ENCODE measurements at places on chromosomes 5 and 9.
A peak's percentile ranks its signal among the peaks of the same experiment; 100 is the strongest.

GRCh38 chr5:108481355-108481931 is 99.5 kb upstream of the FBXL17 start:
- DNase-seq = peak; percentile 11

DNA sequence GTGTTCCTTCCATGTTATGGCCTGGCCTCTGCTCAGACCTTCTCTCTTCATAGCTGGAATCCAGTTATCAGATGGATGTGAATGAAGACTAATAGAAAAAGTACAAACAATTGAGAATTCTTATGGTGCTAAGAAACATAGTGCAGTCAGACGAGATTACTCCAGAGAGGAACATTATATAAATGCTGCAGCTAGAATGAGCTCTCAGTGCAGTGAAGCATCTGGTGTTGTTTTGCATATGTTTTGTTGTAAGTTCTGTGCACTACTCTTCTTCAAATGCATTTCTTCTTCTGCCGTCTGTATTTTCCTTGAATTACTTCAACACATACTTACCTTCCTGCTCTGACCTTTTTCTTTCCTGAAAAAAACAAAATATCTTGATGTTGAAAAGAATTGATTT is 602.4 kb upstream of the CDH18 start:
- DNase-seq = no peak

DNA sequence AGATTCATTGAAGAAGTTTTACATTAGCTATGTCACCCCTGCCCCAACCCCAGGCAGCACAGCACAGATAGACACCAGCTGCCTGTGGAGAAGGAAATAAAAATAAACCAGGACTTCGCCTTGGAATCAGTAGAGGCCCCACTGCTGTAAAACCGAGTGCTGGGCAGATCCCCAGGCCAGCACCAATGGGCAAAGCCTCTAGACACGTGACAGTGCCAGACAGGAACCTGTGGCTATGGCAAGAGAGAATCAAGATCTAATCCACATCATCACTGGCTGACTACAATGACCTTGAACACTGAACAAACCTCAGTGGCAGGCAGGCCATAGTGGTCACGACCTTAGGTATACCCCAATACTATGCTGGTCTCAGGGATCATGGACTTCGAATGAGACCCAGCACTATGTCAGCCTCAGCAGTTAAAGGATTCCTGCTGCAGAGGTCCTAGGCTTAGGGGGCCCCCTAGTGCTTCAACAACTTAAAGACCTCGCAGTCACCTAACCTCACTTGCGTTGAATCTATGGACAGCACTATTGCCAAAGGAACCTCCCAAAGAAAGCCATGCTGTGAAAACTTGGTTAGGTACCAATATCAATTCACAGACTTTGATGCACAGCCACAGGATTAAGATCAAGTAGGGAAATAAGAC is 2118.6 kb upstream of the C9orf72 start:
- peak; percentile 75 for DNase-seq

DNA sequence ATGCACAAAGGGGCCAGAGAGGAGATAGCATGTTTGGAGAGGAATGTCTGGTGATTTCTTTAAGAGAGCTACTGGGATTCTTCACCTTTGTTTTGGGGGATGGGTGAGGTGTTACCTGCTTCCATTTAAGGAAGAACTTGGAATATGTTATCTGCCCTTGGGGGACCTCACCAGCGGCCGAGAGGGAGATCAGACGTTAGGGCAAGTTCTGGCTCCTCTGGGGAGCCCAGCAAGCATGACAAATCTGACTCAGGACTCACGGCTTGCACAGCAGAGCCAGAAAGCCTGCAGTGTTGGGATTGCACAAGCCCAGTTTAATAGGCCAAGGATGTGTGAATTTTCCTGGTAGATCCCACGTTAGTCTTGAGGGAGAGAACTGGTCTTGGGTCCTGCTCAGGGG is 40.3 kb downstream of the SLC28A3 start:
- no peak for DNase-seq

- DNase-seq = no peak
These were observed 632.3 kb upstream of the TLE4 start for GRCh38 chr9:78939311-78940065.

GRCh38 chr5:126043688-126044087 is 379.5 kb upstream of the GRAMD2B start:
- DNase-seq = no peak

DNA sequence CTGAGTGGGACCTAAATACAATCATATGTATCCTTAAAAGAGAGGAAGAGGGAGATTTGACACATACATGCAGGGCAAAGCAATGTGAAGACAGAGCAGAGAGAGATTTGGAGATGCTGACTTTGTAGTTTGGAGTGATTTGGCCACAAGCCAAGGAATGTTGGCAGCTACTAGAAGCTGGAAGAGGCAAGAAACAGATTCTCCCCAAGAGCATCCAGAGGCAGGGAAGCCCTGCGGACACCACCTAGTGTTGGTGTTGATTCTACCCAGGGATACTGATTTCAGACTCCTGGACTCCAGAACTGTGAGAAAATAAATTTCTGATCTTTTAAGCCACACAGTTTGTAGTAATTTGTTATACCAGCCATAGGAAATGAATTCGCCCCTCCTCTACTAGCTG is 64.9 kb upstream of the OSMR start:
- DNase-seq = no peak

DNA sequence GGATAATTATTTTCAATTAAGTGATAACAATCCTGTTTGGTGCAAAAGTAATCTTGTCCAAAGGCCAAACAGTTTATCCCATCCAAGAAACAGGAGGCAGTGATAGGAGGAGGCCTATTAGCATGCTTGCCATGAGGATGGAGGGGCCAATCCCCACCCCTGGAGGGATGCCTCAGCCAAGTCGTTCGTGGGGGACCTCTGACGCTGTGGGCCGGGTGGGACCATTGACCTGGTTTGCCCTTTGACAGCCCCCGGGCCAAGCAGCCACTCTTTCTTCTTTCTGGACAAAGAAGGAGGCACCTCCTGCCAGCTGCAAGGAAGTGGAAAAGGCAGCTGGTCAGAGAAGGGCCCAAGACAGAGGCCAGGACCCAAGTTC is 39.5 kb upstream of the GRHPR start:
- no peak for DNase-seq

DNA sequence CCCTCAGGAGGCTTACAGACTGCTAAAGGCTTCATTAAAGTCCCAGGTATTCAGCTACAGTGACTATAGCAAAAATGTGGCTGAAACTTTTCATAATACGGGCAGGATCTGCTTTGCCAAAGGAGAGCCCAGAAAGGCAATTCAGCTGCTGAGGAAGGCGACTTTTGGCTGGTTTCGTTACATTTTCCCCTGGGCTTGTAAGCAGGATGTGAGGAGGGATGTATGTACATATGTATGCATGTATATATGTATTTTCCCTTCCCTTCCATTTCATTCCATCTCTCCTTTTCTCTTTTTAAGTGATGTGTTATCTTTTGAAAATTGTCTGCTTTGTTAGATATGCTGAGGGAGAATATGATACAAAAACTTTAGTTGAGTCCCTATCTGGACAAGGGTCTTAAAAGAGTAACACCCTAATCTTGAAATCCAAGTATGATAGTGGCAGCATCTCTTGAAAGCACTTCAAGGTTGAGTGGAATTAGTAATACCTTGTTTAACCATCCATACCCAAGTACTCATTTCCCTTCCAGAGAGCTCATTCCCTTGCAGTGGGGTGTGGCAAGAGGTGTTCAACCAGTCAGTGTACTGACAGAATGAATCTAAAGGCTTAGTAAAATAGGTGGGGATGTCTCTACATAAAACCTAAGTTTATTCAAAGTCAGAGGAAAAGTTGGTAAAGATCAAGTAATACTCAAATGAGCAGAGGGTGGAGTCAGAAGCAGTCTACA is 28.7 kb downstream of the RAD1 start:
- no peak for DNase-seq

DNA sequence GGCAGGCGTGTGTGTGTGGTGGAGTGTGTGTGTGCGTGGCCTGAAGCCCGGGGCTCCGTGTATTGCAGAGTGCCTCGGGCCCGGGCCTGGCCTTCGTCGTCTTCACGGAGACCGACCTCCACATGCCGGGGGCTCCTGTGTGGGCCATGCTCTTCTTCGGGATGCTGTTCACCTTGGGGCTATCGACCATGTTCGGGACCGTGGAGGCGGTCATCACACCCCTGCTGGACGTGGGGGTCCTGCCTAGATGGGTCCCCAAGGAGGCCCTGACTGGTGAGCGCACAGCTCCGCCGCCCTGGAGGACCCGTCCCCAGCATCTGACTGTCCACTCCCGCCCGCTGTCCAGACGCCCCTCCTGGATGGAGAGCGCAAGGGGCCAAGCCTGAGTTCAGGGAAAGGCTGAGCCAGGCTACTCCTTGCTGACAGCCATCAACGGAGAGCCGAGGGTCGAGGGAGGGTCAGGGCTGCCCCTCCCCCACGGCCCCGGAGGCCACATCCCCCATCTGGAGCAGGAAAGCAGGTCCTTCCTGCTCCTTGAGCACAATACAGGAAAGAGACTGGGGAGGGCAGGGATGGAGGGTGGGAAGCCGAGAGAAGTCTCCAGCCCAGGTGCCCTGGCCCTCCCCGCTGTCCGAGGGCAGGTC is 18.4 kb downstream of the SLC6A18 start:
- DNase-seq = peak; percentile 44

DNA sequence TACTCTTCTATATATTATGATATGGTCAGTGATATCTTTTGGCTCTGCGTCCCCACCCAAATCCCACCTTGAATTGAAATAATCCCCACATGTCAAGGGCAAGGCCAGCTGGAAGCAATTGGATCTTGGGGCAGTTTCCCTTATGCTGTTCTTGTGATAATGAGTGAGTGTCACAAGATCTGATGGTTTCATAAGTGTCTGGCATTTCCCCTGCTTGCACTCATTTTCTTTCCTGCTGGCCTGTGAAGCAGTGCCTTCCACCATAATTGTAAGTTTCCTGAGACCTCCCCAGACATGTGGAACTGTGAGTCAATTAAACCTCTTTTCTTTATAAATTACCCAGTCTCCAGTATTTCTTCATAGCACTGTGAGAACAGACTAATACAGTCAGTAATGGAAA is 45.0 kb upstream of the TNC start:
- DNase-seq = no peak

GRCh38 chr5:80608731-80609130 is 38.7 kb upstream of the ANKRD34B start:
- no peak for DNase-seq

DNA sequence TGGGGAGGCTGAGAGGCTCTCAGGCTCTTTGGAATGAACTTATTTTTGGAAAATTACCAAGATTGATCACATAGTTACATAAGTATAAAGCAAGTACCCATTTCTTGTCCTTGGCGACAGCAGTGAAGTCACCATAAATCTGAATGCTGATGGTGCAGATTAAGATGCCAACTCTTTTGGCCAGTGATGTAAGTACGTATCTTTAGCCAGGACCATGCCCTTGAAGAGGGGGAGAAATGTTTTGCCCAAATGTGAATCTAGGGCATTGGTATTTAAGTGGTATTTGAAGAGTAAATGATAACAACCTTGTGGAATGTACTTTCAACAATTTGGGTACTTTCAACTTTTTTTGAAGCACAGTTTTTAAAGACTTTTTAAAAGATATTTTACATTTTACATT is 68.2 kb upstream of the RAD23B start:
- DNase-seq = no peak

GRCh38 chr9:127341152-127341551 is 55.8 kb upstream of the SLC2A8 start:
- no peak for DNase-seq

- DNase-seq = no peak
These were observed 75.0 kb upstream of the NEK6 start for GRCh38 chr9:124182741-124183140.

- peak; percentile 42 for DNase-seq
These were observed 20.9 kb downstream of the CSF2 start for GRCh38 chr5:132094393-132095076.

DNA sequence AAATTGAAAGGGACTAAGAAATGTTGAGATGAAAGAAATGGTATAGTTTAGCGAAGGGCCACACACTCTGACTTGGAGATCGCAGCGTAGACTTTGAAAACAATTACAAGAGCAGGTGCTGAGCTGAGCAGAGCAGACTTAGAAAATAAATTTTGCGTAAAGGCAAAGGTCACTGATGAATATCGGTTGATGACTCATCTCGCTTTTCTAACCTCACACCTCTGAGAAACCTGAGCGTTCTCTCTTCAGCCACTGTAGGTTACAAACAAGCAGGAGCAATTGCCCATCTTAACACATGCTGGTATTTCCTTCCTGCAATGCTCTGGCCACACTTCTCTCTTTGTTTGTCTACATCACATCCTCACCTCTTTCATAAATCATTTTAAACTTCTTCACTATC is 190.6 kb upstream of the C9orf72 start:
- no peak for DNase-seq

GRCh38 chr5:173872957-173873305 is 15.2 kb upstream of the CPEB4 start:
- no peak for DNase-seq

GRCh38 chr9:120742951-120743416 is 28.7 kb upstream of the MEGF9 start:
- DNase-seq = peak; percentile 29

- no peak for DNase-seq
These were observed 45.2 kb downstream of the ENC1 start for GRCh38 chr5:74595143-74595925.

GRCh38 chr5:148687427-148687826 is 33.1 kb upstream of the HTR4 start:
- DNase-seq = peak; percentile 41

- no peak for DNase-seq
These were observed 163.3 kb upstream of the HMHB1 start for GRCh38 chr5:143648696-143649095.

GRCh38 chr5:139676951-139677735 is 29.0 kb downstream of the CXXC5 start:
- DNase-seq = no peak

DNA sequence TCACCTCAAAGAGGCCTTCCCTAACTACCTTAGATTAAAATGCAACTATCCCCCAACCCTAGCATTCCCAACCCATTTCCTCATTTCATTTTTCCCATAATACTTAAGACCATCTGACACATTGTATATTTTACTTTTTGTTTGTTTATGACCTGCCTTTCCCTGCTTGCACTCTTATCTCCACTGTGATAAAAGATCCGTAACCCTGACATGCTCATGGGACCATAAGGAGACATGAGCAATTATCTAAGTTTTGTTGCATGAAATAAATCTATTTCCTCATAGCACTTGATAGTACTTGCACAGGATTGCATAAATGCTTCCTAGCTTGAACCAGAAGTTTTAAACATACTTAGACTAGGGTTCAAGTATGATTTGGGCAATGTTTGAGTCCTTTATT is 323.7 kb downstream of the NPR3 start:
- no peak for DNase-seq

DNA sequence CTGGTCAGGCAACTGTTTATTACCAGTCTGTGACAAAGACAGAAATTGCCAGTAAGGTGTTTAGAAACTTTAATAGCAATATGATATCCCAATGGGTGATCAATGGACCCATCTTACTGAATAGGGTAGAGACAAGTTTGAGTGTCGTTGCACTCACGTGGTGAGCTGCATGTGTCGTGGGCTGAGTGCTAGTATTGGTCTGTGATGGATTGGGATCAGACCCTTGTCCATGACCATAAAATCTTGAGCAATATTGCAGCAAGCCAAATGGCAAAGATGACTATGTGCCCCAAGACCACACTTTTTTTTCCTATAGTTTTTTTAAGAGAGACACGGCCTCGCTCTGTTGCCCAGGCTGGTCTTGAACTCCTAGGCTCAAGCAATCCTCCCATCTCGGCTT is 114.5 kb downstream of the PALM2AKAP2 start:
- DNase-seq = no peak

All from WERI-Rb-1 (cell line).